ENCODE measurements at places on chromosomes 6 and 20. TPM values are rescaled to one million over a fixed set of nuclear protein-coding genes. Genes with fewer than 3 reads are reported as not detected.

CALHM6 gene
- 6.6 TPM for polyA plus RNA-seq

CGAS gene
- 2.9 TPM for polyA plus RNA-seq

- no peak for DNase-seq
Observed at GRCh38 chr20:31590717-31591225, 14.3 kb upstream of the ID1 start.

GRCh38 chr6:41039060-41039998 is at the start of gene UNC5CL:
TSS of gene UNC5CL (minus strand) at chr6:41039221. CDS start at chr6:41035074, 4,147 bp downstream.
- DNase-seq: no peak

NHLRC1 gene
- polyA plus RNA-seq: 2.6 TPM

DNA sequence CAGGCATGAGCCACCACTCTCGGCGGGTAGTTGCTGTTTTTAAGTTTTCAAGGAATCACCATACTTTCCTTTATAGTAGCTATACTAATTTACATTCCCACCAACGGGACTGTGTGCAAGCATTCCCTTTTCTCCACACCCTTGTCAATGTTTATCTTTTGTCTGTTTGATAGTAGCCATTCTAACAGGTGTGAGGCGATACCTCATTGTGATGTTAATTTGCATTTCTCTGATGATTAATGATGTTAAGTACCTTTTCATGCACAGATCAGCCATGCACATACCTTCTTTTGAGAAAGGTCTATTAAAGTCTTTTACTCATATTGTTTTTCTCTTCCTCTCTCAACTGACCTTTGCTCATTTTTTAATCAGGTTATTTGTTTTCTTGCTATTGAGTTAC is 43.0 kb upstream of the CCND3 start:
- no peak for DNase-seq

- DNase-seq: no peak
Observed at GRCh38 chr6:123402052-123402451, 234.7 kb downstream of the TRDN start.

GRCh38 chr20:63134201-63134612 is 81.7 kb downstream of the YTHDF1 start:
- no peak for DNase-seq

GRCh38 chr6:155248008-155249001 is 15.5 kb upstream of the CLDN20 start:
- peak; percentile 38 for DNase-seq

ERMARD gene
- 36.0 TPM for polyA plus RNA-seq

- DNase-seq: no peak
Observed at GRCh38 chr6:67541586-67541985, 1093.5 kb upstream of the ADGRB3 start.
